NCI-H187 (cell line): ENCODE measurements at places on chromosomes 11 and 22.

GRCh38 chr11:44188643-44189042, 93.2 kb downstream of the EXT2 start:
- DNase-seq = no peak

DNA sequence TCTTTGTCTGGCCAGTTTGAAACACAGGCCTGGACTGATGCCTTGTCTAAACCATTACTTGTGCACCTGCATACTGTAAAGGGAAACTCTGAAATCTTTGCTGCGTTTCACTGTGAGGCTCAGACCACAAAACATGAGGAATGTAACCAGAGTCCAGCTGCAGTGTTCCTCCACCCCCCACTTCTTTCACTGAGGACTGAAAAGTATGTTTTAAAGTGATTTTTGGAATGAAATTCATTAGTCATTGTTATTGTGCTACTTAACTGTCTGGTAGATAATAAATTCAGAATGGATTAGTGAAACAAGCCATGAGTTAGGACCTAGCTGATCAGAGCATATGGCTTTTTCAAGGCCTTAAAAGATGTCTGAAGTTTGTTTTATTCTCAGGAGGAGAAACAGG, 181.2 kb downstream of the WNT11 start:
- DNase-seq = no peak

GRCh38 chr11:76702336-76703128, 32.0 kb upstream of the LRRC32 start:
- no peak for DNase-seq

DNA sequence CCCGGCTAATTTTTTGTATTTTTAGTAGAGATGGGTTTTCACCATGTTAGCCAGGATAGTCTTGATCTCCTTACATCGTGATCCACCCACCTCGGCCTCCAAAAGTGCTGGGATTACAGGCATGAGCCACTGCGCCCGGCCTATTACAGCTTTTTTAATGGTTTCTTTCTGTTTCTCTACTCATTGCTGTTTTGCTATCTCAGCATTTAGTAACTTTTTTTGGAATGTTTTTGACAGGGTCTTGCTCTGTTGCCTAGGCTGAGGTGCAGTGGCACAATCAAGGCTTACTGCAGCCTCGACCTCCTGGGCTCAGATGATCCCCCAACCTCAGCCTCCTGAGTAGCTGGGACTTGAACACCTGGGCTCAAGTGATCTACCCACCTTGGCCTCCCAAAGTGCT, 4.7 kb upstream of the CRKL start:
- no peak for DNase-seq

- no peak for DNase-seq
These were observed 2.4 kb downstream of the RPS19BP1 start for GRCh38 chr22:39530116-39530515.

DNA sequence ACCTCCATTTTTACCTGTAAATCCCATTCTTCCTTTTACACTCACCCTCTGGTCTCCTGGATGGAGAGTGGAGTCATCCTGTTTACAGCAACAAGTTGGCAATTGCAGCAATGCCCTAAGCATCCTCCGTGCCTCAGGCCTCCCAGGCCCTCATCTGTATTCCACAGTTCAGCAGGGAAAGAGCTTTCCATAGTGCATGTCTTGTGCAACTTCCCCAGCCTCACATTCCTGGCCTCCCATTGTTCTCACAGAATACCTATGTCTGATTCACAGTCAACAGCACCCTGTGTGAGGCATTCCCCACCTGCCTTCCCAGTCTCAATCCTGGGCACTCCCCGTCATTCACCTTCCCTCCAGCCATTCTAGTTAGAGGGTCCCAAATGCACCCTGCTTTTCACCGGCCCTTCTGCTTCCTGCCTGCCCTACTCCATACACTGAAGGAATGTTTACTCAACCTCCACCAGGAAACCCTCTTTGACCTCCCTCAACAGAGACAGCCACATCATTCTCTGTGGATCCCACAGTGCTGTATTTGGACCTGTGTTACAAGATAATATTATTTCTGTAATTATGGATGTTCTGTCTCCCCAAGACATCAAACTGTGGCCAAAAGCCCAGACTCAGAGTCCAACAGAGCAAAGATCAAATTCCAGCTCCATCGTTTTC, 405.7 kb downstream of the BUD13 start:
- DNase-seq = no peak

GRCh38 chr11:104907521-104908185, 9.4 kb upstream of the CASP12 start:
- no peak for DNase-seq

DNA sequence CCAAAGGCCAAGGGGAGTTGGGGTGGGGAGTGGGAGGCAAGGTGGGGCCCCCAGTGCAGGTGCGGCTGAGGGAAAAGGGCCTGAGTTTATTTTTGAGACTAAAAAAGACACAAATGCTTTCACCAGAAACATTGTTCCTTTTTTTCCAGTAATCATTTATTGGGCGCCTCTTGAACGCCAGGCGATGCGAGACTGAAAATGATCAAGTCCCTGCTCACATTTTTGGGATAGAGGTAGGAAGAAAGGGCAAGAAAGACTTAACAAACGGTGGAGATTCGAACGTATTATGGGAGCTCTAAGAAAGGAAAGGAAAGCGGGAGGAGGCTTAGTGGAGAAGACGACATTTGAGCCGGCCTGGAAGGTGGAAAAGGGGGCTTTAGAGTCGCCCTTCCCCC, 796 bp upstream of the SF3B2 start:
- DNase-seq = no peak
